ENCODE measurements at places on chromosomes 4 and X. TPM values are rescaled to one million over a fixed set of nuclear protein-coding genes. Genes with fewer than 3 reads are reported as not detected.
A peak's percentile ranks its signal among the peaks of the same experiment; 100 is the strongest.

- no peak for DNase-seq
Observed at GRCh38 chrX:148441387-148441786, 59.0 kb upstream of the AFF2 start.

GRCh38 chr4:56048383-56048701 is 99.6 kb downstream of the CEP135 start:
- DNase-seq = no peak

CRMP1 gene
- 278 TPM for total RNA-seq

DNA sequence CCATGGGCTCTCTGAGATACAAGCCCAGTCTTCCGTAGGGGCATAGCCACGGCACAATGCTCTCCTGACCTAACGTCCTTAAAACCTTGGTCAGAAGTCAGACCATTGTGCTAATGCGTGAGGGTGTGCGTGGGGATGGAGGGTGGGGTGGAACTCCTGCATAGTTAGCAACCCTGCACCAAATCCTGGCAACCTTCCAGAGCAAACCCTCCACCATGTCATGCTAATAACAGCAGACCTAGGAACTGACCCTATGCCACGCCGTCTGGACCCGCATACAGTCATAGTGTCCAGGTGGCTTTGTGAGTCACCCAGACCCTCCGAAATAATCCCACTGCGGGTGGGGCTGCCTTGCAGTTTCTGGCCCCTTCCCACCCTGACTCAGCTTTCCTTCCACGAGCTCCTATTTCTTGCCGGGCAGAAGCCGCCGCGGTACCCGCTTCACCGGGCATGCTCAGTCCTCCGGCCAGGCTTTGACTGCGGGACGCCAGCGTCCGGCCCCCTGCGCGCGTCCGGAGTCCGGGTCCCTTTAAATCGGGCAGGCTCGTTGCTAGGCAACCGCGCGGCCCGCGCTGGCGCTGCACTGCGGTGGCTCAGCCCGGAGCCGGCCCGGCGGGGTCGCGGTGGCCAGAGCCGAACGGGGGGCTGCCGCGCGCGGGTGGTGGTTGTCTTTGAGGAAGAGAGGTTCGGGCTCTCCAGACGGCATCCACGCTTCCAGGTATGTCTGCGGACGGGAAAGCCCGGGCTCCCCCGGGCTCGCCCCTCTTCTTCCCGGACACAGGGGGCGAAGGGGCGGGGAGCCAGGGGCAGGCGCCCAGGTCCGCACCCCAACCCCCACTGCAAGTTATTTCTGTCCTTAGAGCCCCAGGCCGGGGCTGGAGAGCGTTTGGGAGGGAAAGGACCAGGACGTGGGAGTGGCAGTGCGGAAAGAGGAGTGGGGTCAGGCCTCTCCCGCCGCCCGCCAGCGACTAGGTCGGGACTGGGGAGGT is at the start of gene CCDC160:
TSS of gene CCDC160 (plus strand) at position 557 of the 989 bp plus-strand sequence. CDS start 7,619 bp downstream, outside the sequence.
- peak; percentile 27 for DNase-seq

DNA sequence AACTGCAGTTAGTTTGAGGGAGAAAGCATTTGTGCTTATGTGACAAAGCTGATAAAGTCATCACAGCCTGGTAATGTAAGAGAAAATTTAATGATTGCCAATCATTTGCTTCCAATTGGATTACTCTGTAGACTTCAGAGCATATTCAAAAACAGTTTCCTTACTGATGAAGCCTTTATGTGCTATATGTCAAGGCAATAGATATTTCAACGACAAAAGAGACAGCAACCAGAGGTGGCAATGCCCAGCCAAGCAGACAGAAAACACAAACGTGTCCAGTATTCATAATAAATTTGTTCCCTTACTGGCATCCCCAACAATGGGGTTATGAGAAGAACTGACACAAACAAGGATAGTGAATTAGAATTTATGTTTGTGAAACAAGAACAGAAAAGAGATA is 1840.3 kb upstream of the PCDH7 start:
- DNase-seq = no peak

GRCh38 chr4:158826057-158826456 is 57.2 kb downstream of the FNIP2 start:
- DNase-seq = no peak

GRCh38 chr4:6644792-6645530 is 4.5 kb downstream of the MRFAP1 start:
- no peak for DNase-seq

FREM3 gene
- total RNA-seq = 6.5 TPM

ADH1A gene
- total RNA-seq = not detected

- DNase-seq = peak; percentile 32
Observed at GRCh38 chrX:137342969-137343368, 223.0 kb upstream of the ZIC3 start.

- no peak for DNase-seq
Observed at GRCh38 chrX:132184871-132185270, 34.4 kb downstream of the RAP2C start.

GRCh38 chr4:83108101-83108861 is 6.2 kb downstream of the PLAC8 start:
- no peak for DNase-seq

DNA sequence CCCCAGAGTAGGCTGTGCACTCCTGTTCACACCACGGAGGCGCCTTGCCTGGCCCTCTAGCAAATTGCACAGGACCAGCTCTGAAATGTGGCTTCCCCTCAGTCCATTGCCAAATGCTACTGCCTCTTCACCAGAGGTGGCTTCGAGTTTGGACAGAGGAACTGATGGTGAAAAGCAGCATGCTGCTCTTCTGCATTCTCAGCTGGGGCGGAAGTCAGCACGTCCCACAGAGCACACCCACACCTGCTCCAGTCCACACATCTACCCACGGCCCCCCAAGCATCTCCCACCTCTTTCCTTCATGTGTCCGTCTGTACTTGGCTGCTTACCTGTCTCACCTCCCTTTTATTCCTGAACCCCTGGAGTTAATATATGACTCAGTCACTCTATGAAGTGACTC is 43.5 kb downstream of the LRP2BP start:
- DNase-seq = no peak

GRCh38 chr4:49032440-49033161 is 46.5 kb downstream of the CWH43 start:
- DNase-seq = peak; percentile 10

DNA sequence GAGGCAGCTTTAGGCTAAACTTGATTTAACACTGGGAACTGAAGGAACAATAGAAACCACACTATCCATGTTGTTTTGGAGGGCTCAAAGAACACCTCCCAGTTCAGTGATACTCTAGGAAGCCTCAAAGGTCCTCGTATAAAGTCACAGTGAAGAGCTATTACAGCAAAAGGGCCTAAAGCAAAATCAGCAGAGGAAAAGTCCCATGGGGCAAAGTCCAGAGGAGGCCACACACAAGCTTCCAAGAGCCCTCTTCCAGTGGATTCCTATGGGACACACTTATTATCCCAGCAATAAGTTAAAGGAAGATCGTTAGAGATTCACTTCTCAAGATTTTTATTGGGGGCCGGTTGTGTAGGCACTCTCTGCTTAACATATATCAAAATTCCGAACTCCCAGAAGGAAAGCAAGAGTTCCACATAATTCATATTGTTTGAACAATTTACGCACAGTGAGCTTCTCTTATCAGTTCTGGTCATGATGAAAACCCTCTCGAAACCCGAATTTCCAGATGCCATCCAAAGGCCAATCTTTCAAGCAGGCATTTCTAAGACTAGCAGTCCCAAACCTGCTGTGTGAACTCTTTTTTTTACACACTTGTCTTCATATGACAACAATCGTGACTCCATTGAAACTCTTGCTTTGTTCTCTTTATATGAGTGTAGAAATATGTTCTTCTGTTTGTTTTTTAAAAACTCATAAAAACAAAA is 53.7 kb downstream of the ANXA5 start:
- DNase-seq = no peak

DNA sequence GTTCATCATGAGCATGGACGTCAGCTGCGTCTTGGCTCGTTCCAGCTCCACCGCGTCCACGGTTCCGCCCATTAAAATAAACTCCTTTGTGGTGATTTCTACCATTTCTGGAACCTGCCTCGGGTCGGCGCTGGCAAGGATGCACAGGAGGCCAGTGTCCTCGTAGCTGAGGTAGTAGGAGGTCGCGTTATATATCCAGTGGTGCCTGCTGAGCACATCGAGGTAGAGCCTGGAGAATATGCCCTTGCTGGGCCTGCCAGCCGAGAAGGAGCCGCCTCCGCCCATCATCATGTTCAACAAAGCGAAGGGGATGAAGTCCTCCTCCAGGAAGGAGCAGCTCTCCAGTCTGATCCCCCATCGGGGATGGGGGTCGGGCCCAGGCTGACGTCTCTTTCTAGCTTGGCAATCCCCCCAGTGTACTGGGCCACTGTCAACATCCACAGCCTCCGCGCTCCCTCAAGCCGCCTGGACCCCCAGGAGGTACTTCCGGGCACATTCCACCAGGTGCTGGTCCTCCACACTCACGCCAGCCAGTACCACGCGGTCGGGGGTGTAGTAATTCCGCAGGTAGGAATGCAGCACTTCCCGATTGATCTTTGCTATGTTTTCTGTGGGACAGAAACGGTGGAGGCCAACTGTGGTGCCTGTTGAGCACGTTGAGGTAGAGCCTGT is 120.9 kb upstream of the GRID2 start:
- no peak for DNase-seq

GRCh38 chr4:48634688-48635308 is 144.7 kb downstream of the ZAR1 start:
- no peak for DNase-seq

- no peak for DNase-seq
Observed at GRCh38 chr4:3302786-3303564, 10.2 kb downstream of the RGS12 start.

GRCh38 chrX:128106630-128107029 is 54.4 kb upstream of the ACTRT1 start:
- no peak for DNase-seq

DNA sequence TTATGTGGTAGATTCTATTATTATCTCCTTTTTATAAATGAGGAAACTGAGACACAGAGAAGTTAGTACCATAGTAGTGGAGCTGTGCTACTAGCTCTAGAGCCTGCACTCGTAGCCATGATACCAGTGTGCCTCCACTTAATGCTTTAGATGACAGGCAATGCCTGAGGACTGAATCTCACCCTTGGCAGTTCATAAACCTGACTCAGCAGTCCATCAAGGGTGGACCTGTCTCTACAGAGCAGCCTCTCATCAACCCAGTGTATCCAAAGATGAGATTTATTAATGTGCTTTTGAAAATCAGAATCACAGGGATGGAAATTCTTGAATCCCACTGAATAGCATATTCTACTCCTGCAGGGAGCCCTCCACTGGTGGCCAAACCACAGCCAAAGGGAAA is 483.2 kb upstream of the DIPK2B start:
- no peak for DNase-seq

DNA sequence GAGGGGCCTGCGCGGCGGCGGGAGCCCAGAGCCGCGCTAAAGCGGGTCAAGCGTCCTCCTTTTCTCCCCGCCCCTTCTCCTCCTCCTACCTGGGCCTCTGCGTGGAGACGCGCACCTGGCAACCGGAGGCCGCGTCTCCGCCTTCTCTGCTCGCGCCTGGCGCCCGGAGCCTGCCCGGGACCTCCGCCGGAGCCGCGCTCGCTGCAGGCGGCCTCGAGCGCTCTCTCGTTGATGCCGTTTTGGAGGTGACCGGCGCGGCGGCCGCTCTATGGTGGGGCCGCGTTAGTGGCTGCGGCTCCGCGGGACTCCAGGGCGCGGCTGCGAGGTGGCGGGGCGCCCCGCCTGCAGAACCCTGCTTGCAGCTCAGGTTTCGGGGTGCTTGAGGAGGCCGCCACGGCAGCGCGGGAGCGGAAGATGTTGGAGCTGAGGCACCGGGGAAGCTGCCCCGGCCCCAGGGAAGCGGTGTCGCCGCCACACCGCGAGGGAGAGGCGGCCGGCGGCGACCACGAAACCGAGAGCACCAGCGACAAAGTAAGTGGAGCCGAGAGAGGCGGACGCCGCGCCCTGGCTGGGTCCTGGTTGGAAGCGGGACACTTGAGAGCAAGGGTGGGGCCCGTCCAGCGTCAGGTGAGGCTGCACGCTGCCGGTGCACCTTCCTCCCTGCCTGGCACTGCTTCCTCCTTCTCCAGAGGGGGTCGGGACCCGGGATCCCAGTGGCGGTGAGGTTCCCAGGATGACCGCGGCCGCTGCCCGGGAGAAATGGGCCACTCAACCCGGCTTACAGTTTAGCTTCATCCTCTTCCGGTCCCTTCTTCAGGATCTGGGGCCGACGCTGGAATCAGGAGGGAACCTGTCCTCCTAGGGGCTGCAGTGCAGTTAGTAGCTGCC is at the start of gene CDS1:
TSS of gene CDS1 (plus strand) at position 140 of the 888 bp plus-strand sequence. CDS start at position 415, 275 bp downstream.
- DNase-seq = peak; percentile 22

- DNase-seq = no peak
Observed at GRCh38 chr4:88828842-88829571, 131.4 kb upstream of the NAP1L5 start.

TMPRSS11B gene
- not detected for total RNA-seq

FGFBP1 gene
- total RNA-seq = not detected

DNA sequence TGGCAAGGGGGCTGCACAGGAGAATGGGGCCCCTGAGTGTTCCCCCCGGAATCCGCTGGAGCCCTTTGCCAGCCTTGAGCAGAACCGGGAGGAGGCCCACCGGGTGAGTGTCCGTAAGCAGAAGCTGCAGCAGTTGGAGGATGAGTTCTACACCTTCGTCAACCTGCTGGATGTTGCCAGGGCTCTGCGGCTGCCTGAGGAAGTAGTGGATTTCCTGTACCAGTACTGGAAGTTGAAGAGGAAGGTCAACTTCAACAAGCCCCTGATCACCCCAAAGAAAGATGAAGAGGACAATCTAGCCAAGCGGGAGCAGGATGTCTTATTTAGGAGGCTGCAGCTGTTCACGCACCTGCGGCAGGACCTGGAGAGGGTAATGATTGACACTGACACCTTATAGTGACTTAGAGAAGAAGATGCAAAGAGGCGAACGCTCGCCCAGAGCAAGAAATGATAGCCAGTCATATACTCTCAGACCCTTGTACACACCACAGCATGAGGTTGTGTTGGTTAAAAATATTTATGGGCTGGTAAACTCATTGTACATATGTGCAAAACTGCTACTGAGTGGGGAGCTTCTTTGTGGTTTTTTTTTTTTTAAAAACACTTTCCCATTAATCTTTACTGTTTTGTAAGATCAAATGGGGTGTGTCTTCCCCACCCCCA is 52.5 kb downstream of the JADE1 start:
- DNase-seq = no peak

DNA sequence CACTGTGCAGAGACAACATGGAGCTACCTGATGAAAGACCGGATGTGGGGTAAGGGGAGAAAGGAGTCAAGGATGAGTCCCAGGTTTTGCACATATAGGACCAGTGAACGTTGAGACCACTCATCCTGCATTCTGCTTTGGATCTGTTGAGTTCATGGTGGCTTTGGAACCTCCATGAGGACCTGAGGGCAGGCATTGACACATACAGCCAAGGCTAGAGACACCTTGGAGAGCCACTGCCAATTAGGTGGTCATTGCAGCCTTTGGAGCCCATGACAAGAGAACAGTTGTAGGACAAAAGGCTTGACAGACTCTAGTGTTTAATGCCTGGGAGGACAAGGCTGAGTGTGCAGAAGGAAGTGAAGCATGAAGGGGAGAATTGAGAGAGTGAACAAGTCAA is 87.9 kb downstream of the STK32B start:
- DNase-seq = no peak

GRCh38 chr4:9925750-9926439 is 95.4 kb downstream of the SLC2A9 start:
- DNase-seq = no peak

DNA sequence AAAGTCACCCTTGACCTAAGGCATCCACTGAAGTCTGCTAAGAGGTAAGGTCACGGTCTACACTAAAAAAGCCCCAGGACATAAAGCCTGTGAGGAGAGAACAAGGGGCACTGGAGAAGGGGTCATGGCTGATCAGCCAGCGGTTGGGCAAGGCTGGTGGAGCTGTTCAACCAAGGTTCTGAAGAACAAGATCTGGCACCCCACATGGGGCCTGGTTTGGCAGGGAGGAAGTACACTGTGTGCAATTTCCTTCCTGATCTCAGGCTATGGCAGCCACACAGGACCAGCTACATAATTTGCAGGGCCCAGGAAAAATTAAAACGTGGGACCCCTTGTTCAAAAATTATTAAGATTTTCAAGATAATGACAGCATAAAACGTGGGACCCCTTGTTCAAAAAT is 14.1 kb upstream of the BRS3 start:
- no peak for DNase-seq
